ENCODE measurements at places on chromosomes 7 and 10.

- DNase-seq = no peak
Observed at GRCh38 chr10:15083674-15084501, 4.7 kb downstream of the ACBD7 start.

GRCh38 chr10:131840788-131841118 lies 60.1 kb upstream of the PPP2R2D start:
- no peak for DNase-seq

DNA sequence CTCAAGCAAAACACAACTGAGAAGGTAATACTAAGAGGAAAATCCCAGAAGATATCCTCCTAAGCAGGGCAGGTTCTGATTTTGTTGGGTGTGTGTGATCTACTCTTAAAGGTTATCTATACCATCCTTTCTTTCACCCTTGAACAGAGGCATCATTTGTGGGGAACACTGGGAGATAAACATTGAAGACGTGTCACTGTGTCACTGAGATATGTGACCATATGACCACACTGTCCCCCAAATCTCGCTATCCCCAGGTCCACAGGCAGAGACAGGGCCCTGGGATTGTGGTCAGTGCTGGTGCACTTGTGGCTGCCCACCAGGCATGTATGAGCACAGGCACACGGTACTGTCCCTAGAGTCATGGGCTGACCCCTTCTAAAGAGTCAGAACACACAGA lies 30.0 kb downstream of the TECTB start:
- DNase-seq = no peak

- no peak for DNase-seq
Observed at GRCh38 chr10:21980691-21981090, 22.8 kb downstream of the DNAJC1 start.

- DNase-seq = no peak
Observed at GRCh38 chr10:114328874-114329273, 75.4 kb downstream of the AFAP1L2 start.

GRCh38 chr7:152882576-152883310 lies 123.2 kb downstream of the ACTR3B start:
- DNase-seq = no peak

GRCh38 chr10:124563320-124564040 lies 101.9 kb downstream of the LHPP start:
- no peak for DNase-seq

- no peak for DNase-seq
Observed at GRCh38 chr7:44327981-44328380, 2.6 kb upstream of the CAMK2B start.

DNA sequence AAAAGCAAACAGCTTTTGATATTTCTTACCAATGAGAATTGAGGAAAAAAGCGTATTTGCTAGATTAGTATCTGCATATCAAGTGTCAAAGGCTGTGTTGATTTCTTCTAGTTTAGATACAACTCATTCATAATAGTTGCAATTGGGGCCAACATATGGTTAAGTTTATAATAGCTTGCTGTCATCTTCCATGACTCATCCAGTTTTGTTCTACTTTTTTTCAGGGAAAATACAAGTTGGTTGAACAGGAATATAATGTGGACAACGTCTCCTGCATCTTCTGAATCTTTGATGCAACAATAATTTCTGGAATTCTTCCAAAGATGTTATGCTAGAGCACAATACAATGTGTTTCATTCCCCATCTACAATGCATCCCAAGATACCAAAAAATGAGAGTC lies 182.0 kb downstream of the THSD7A start:
- DNase-seq = no peak

- no peak for DNase-seq
Observed at GRCh38 chr7:70846208-70846607, 285.7 kb upstream of the GALNT17 start.

DNA sequence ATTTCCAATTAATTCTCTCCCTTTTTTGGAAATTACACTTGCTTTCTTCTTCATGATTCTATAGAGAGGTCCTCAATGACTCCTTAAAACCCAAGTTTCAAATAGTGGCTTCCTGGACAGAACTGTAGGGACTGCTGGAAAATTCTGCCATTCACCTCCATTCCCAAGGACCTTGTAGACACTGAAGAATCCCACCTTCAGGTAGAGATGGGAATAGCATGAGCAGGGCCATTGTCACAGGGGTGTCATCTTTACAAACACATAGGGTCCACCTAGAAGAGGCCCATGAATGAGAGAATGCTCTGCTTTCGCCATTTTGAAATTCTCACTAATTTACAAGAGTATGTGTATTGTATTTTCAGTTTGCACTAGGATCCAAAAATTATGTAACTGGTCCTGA lies 701.7 kb upstream of the CELF2 start:
- no peak for DNase-seq

DNA sequence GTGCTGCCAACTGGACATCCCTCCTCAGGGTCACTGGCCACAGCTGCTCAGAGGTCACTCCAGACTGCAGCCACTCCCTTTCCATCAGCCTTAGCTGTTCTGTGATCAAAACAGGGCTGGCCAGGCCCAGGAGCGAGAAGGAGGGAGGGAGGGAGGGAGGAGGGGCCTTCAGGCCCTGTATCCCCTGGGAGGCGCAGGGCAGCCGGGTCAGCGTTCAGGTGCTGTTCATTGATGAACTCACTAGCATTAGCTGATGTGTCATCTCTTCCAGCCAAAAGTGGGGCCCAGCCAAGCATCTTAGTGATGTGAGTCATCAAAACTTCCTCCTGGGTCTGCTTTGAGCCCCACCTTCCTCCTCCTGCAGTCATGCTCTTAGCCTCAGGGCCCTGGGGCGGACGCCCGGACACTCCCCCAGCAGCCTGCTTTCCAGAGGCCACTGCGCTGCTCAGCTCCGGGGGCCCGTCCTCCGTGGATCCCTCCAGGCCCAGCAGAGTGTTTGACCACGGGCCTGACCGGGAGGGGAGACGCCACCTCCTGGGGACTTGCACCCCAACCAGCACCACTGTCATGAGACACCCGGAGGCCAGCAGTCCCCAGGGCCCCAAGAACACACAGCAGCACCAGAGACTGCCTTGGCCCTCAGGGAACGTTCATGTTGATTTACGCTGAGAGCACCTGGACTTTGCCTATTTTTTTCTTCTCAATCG lies 149.2 kb downstream of the PRKAG2 start:
- DNase-seq = no peak

DNA sequence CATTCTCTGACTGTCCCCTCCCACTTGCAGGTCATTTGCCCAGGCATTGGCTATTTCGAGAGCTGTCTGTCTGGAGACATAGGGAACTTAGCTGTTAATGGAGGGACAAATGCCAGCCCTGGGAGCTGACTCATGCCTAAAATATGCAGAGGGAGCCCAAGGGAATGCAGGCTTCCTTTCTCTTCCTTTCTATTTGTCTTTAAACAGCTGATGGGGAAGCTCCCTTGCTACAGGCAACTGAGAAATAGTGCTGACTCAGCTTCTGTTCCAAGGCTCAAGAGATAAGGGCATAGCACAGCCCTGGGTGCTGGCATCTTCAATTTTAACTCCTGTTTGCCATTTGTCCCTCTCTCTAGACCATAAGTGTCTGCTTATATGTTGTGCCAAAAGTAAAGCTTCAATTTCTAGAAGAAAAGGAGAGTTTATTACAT lies 82.7 kb upstream of the C1GALT1 start:
- DNase-seq = no peak

GRCh38 chr10:89347701-89348457 lies 20.1 kb downstream of the IFIT3 start:
- no peak for DNase-seq

- no peak for DNase-seq
Observed at GRCh38 chr10:107425931-107426553, 261.5 kb upstream of the SORCS1 start.

GRCh38 chr7:150975536-150976319 lies 2.4 kb downstream of the KCNH2 start:
- DNase-seq = no peak

DNA sequence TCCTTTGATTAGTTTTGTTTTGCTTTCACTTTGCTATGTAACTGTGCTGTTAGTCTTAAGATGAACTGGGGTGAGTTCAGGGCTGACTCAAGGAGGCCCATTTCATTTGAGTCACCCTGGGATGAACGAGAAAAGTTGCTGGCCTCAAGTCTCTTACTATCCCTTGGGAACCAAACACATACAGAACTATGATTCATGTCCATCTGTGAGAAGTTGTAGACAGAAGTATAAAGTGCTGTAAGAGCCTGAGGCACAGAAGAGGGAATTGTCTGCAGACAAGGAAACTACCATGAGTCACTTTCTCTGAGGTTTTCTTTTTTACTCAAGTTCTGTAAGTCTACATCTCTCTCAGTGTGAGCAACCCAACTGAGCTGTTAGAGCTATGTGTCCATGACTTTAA lies 179.8 kb upstream of the CSTF2T start:
- DNase-seq = no peak

DNA sequence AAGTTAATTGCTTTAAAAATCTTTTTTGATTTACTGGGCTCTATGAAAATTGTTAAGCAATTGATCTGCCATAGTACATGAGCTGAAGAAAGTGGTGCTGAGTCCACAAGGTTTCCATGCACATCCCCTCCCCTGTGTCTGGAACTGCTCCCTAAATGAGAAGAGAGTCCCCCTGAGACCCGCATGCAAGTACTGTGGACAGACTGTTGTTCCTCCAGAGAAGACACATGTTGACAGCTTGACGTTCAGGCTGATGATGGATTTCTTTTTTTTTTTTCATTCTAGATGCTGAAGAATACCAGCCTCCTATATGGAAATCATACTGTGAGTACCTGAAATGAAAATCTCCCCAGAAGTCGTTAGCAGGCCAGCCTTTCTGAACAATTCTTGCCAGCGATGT lies 159.8 kb downstream of the CHN2 start:
- DNase-seq = no peak

- no peak for DNase-seq
Observed at GRCh38 chr7:73622909-73623797, 1.2 kb downstream of the MLXIPL start.

Data from germinal center (tissue), 1 donor.